ENCODE measurements at places on chromosomes 5 and 9.

GRCh38 chr5:66197764-66198405 lies 53.8 kb downstream of the SREK1 start:
- DNase-seq, result no peak

DNA sequence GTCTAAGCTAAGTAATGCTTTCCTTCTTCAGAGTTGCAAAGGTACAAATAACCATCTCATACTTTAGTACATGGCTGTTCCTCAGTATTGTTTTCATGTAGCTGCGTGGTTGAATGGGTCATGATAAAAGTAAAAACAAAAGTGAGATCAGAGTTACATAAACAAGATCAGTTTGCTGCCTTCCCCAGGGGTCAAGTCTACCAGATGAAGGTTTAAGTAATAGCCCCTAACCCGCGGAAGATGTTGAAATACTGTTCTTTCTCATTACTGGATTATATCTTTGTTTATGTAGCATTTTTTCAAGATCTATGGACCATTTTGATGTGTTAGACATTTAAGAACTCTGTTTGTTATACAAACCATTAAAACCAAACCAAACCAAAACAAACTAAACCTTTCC lies 34.1 kb upstream of the ARRDC3 start:
- DNase-seq, result no peak

GRCh38 chr5:134490925-134491271 lies 34.6 kb upstream of the JADE2 start:
- DNase-seq, result no peak

DNA sequence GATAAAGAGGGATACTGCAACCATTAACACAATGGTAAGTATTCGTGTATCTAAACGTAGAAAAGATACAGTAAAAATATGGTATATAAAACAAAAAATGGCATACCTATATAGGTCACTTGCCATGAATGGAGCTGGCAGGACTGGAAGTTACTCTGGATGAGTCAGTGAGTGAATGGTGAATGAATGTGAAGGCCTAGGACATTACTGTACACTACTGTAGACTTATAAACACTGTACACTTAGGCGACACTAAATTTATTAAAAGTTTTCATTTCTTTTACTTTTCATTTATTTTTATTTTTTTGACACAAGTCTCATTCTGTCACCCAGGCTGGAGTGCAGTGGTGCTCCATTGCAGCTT lies 14.1 kb downstream of the TDRD7 start:
- DNase-seq, result no peak

- DNase-seq, result no peak
Observed at GRCh38 chr9:128138001-128138400, 10.5 kb upstream of the PTGES2 start.

GRCh38 chr9:89984214-89984613 lies 379.4 kb downstream of the GADD45G start:
- no peak for DNase-seq

GRCh38 chr5:135993880-135994636 lies 34.7 kb upstream of the TGFBI start:
- no peak for DNase-seq

GRCh38 chr5:67417839-67418238 lies 221.2 kb upstream of the CD180 start:
- no peak for DNase-seq

DNA sequence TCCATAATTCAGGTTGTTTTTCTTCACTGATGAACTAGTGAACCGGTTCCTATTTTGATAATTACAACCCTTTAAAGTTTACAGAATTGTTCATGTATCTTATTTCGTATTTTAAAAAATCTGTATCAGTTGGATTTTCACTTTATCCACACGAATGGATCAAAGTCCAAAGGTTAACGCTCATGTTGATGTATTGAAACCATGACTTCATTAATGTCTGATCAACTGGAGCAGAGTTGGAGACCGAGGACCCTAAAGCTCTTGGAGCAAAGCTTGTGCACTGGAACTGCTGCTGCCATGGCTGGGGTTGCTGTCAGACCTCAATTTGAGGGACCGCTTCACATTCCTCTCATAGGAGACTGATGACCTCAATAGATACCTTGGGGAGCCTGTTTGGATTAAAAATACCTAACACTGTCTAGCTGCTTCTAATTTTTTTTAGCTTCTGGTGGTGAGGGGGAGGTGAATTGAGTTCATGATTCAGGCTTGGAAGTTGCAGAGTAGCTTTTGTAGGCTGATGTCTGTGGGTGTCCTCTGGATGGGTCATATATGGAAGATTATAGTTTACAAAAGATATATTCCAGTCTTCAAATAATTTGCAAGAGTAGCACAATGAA lies 45.1 kb downstream of the KIAA1958 start:
- no peak for DNase-seq

GRCh38 chr9:94985649-94986048 lies 259.1 kb downstream of the AOPEP start:
- no peak for DNase-seq

DNA sequence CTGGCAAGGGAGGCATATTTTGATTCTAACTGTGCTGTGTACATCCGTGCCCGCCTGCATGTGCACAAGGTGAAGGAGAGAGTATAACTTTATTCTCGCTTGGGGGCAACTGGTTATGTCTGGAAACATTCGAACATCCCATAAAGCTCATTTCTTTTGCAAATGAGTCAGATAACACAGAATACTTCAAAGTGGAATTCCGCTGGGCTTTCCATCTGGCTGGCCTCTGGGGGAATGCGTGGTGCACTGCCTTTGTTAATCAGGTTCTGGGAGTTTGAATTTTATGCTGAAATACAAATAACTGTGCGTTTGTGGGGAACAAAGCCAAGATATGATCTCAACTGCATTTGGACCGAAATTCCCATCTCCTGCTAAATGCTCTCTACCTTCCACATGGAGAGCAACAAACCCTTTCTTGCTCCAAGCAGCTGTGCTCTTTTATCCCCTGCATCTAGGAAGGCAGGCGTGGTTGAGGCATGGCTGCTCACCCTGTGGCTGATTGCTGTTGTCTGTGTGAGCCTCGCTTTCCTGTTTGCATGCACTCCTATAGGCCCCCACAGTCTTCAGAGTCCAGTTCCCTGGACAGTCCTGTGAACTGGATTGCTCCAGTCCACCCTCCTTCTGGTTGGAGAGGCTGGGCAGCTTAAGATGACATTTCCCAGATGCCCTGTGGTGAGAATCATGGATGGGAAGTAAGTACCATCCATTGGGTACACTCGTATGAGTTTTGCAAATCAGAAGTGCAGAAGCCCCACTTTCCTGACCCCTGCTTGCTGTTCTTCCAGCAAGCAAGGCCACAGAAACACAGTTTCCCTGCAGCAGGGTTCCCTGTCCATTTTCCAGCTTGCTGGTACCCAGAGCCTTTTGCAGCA lies 82.9 kb upstream of the ALDH1B1 start:
- no peak for DNase-seq

DNA sequence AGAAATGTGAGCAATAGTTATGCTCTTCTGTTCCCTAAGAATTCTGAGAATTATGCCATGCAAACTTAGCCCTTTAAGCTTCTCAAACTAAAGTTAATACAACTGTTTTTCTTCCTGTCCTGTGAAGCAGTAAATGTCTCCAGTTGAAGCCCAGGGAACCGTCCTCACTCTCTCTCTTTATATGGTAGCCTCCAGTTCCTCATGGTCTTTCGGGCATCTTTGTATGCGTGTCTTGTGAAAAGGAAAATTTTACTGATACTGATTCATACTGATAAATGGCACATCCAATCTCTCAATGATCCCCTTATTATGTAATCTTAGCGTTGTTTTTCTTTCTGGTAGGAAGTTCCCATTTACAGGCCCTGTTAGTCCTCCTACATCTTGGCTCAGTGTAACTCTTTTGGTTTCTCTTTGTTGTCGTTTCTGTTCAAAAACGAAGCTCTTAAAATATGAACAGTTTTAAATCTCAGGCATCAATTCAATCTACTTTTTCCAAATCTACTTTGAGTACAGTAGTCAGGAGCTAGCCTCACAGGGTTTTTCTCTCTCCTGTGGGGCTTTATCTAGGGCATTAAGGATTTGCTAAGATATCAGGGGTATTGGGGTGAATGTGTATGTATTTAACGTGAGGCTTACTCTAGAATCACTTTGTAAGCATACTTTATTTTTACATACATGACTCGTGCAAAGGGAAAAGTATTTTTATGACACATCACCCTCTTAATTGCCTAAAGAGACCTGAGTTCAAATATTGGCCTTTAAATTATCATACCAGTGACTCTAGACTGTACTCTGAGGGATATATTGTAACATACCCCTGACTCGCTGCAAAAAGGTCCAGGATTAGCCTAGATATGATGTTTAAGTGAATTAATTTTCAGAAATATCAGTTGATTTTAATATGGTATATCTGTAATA lies 258.0 kb downstream of the NR3C1 start:
- no peak for DNase-seq

DNA sequence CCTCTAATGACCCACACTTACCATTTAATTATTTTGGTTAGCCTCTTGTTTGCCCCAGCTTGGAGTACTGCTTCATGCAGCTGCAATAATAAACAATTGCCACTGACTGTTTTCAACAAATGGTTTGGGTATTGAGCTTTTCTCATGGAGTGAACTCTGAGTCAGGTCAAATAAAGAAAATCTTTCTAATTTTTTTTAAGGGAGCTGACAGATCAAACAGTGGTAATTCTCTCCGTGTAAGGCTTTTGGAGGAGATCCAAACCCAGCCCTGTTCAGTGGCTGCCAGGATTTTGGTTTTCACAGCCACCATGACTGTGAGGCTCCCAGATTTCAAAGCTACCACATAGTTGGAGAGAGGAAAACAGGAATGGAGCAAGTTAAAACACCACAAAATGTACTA lies 110.7 kb upstream of the EFNA5 start:
- no peak for DNase-seq

DNA sequence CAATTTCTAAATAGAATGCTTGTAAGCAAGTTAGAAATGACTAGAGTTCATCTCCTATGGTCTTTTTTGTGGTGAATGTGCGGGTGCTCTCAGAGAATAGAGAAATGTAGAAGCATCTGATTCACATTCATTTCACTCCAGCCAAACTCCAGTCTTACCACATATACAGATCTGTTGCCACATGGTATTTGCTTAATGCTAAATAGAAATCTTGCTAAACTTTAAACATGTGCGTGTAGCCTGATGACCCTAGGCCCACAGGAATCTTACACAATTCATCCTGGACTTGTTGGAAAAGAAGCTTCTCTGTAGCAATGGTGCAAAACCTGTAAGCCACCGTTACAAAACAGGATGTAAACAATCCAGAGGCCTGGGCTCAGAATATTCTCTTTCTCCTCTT lies 135.2 kb downstream of the PCSK1 start:
- no peak for DNase-seq

DNA sequence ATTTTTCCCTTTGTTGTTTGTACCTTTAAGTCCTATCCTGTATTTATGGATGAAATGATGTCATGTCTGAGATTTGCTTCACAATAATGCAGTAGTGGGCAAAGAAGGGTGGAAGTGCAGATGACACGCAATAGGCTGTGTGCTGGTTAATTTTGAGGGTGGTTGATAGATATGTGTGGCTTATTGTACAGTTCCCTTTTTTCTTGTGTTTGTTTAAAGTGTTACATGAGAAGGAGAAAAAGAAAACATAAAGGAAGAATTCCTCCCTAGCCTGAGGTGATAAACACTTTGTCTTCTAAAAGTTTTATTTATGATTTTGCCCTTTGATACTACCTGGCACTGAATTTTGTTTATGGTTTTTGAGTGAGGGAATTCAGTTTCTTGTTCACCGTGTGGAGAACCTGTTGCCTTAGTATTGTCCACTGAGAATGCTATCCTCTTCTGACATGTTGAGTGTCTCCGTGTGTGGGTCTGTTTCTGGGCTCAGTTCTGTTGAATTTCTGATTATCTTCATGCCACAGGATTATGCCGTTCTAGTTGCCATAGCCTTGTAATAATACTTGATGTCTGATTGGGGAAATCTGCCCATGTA lies 52.3 kb upstream of the FAM120AOS start:
- DNase-seq, result no peak

GRCh38 chr9:14245901-14246525 lies 67.9 kb downstream of the NFIB start:
- no peak for DNase-seq

DNA sequence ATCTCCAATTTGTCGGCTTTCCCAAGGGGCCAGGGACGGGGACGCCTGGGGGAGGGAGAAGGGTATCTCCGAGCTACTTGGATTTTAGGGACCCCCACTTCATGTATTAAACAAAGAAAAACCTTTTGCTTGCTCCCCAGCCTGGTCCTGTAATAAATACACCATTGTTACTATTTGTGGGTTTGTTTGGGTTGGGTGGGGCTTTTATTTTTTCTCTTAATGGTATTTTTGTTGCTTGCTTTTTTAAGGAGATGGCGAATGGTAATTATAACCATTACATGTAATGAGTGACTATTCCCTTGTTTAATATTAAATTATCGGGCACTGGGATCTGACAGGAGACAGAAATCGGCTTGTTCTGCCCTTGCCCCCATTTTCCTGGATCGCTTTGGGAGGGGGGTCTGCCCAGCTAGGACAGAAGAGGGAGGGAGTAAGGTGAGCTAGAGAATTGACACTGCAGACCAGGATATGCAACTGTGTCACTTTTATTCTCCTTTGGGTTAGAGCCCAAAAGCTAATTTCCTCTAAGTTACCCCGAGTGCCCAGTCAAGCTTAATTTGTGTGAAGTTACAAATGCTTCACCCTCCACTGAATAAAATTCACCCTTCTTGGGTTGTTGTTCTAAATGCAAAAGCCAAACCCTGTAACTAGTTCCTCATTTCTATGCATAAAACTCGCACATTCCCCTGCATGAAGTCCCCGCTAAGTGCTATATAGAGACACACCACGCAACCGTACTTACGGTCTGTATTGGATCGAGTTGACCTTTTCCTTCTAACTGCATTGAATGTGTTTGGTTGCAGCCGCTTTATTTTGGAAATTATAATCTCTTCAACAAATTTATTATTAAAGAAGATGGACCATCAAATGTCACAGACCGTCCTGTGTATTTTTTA lies 1.6 kb upstream of the ZNF608 start:
- DNase-seq, result no peak

DNA sequence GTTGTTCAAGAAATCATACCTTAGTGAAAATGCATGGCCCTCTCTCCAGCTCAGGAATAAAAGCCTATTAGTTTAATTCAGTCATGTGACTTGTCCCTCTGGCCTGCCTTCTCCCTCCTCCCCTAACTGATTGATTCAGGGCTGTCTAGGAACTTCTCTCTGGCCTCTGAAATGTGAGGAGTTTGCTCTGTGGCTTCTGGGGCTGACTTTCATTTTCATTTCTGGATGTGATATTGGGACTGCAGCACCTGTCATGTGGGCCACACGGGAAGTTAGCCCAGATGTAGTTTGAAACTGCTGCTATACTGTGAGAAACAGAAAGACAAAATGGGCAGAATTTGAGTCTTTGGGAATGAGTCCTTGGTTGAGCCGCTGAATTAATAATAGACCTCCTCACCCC lies 44.8 kb downstream of the PARP8 start:
- DNase-seq, result peak; percentile 73

- no peak for DNase-seq
Observed at GRCh38 chr9:108041551-108041950, 552.0 kb upstream of the KLF4 start.

Measured in CD4-positive, alpha-beta T cell treated with Interleukin-4 for 4 hours (primary cell).